ENCODE measurements at places on chromosomes 4 and X.

- ATAC-seq = no peak
These were observed 4.5 kb upstream of the ADH4 start for GRCh38 chr4:99148550-99148949.

- no peak for ATAC-seq
These were observed 193.8 kb downstream of the FBXO8 start for GRCh38 chr4:174089711-174090110.

- ATAC-seq = no peak
These were observed 35.3 kb upstream of the JADE3 start for GRCh38 chrX:46876901-46877300.

DNA sequence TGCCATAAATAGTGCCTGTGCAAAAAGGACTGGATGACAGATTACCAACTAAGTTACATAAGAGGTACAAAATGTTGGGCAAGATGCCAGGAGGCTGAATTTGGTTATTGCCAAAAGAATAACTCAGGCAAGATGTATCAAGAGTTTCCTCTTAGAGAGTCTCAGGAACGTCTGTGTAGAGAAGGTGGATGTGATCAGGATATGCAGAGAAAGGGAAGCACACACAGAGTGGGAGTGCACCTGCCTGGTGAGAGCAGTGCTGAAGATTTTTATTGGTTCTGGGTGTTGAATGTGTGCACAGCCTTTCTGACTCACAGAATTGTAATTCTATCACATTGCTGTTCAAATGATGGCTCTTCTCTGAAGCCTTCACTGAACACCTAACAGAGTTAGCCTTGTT, 156.8 kb upstream of the HS3ST1 start:
- no peak for ATAC-seq

DNA sequence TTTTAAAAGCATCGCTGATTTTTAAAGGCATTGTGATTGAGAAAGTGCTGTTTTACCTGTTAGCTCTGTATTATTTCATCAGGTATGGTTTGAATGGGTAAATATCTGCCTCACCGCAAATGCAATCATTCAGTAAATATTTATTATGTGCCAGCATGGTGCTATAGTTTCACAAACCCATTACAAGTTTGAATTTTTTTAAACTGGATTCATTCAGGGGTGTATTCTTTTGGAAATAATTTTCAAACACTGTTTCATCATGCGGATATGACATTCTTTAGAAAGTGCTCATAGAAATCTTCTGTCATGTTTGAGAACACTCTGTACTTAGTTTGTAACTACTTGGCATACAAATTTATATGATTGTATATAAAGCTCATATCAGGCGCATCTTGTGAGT, 37.2 kb downstream of the LIMCH1 start:
- ATAC-seq = no peak
